Mesangial cell (primary cell): ENCODE measurements at places on chromosomes 16 and 17. TPM values are rescaled to one million over a fixed set of nuclear protein-coding genes. Genes with fewer than 3 reads are reported as not detected.

KRTAP4-1 gene
- total RNA-seq, result not detected in 2 replicates

NPB gene
- total RNA-seq, result 3.6 and 5.2 TPM in 2 replicates

ABCC12 gene
- not detected in 2 replicates for total RNA-seq

FBXO31 gene
- total RNA-seq, result 15.0 and 24.0 TPM in 2 replicates

SLC38A8 gene
- total RNA-seq, result not detected in 2 replicates

MYH3 gene
- total RNA-seq, result 0.16 and 0.38 TPM in 2 replicates

ST6GALNAC1 gene
- 0.25 TPM in 1 of 2 replicates, not detected in the other for total RNA-seq

FAM83G gene
- 17.4 and 19.3 TPM in 2 replicates for total RNA-seq

CHP2 gene
- 0.13 TPM in 1 of 2 replicates, not detected in the other for total RNA-seq

KCNG4 gene
- total RNA-seq, result not detected in 2 replicates

CLEC19A gene
- total RNA-seq, result not detected in 2 replicates

ANKRD40CL gene
- total RNA-seq, result not detected in 2 replicates

RNF157 gene
- 2.4 and 4.9 TPM in 2 replicates for total RNA-seq

CDH15 gene
- total RNA-seq, result 0.13 TPM in 1 of 2 replicates, not detected in the other

SPATA22 gene
- 0.38 TPM in 1 of 2 replicates, not detected in the other for total RNA-seq

TAT gene
- total RNA-seq, result not detected in 2 replicates

ARL5C gene
- total RNA-seq, result not detected in 2 replicates

CD300LB gene
- total RNA-seq, result not detected in 2 replicates

TPSG1 gene
- not detected in 2 replicates for total RNA-seq

KLHL10 gene
- not detected in 2 replicates for total RNA-seq

SLC13A2 gene
- total RNA-seq, result not detected in 2 replicates

CHST5 gene
- total RNA-seq, result not detected in 2 replicates

C17orf50 gene
- total RNA-seq, result not detected in 2 replicates

SOX8 gene
- total RNA-seq, result 0.51 TPM in 1 of 2 replicates, not detected in the other

ADAD2 gene
- 0.13 TPM in 1 of 2 replicates, not detected in the other for total RNA-seq

PPL gene
- total RNA-seq, result 2.0 and 23.8 TPM in 2 replicates

MYH11 gene
- total RNA-seq, result under 0.01 TPM in 1 of 2 replicates, not detected in the other

BMERB1 gene
- 14.0 and 28.6 TPM in 2 replicates for total RNA-seq

FBXL16 gene
- total RNA-seq, result under 0.01 and 1.4 TPM in 2 replicates

OSGIN1 gene
- 1.6 and 3.5 TPM in 2 replicates for total RNA-seq

ACSM2A gene
- total RNA-seq, result 0.13 TPM in 1 of 2 replicates, not detected in the other

FN3K gene
- total RNA-seq, result 1.6 and 7.7 TPM in 2 replicates

TBC1D3G gene
- total RNA-seq, result not detected in 2 replicates

C17orf78 gene
- not detected in 2 replicates for total RNA-seq

KRT17 gene
- 2.3 and 25.7 TPM in 2 replicates for total RNA-seq

CACNG5 gene
- total RNA-seq, result not detected in 2 replicates

AIPL1 gene
- not detected in 2 replicates for total RNA-seq

KCNJ2 gene
- total RNA-seq, result 0.49 and 1.8 TPM in 2 replicates

KRTAP9-8 gene
- total RNA-seq, result not detected in 2 replicates

CDR2L gene
- total RNA-seq, result 40.6 and 49.3 TPM in 2 replicates

PIP4K2B gene
- total RNA-seq, result 34.7 and 39.0 TPM in 2 replicates
